ENCODE measurements at places on chromosomes 12 and 14.

- no peak for DNase-seq
These were observed 5.4 kb downstream of the ANKRD13A start for GRCh38 chr12:110004598-110004997.

GRCh38 chr12:10121278-10121677 lies 8.7 kb downstream of the CLEC7A start:
- no peak for DNase-seq

GRCh38 chr12:41979574-41979973 lies 165.1 kb downstream of the GXYLT1 start:
- no peak for DNase-seq

DNA sequence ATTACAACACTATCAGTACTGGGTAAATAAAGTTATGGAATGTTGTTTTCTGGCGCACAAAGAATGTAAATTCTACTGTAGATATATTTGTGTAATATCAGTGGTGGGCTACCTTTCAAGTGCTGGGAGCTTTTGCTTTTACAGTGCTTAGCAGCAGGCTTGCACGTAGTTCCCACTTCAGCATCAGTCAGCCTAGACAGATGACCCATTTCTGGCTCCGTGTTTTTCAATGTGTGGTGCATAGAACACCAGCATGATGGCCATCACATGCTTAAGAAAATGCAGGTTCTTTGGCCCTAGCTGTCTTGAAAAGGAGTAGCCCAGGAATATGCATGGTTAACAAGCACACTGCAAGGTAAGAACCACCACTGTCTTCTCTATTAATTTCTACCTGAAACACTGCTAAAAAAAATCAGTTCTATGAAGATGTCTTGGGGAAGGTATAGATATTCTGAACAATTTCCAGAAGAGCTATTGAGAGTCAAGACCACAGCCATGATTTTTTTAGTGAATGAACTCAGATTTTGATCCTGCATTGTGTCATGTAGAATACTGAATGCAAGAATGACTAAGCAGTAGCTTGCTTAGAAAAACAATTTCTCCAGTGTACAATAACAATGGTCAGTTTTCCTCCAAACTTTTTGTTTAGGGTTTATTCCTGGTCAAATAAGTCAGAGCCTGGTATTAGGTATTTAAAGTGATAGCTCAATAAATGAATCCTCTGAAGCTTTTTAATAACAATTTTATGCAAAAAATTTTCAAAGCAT lies 195.7 kb downstream of the AKAP6 start:
- DNase-seq, result no peak

GRCh38 chr12:46472893-46473633 lies 100.5 kb upstream of the SLC38A2 start:
- DNase-seq, result no peak
